GM23248 (cell line): ENCODE measurements at places on chromosomes 1 and 21. TPM values are rescaled to one million over a fixed set of nuclear protein-coding genes. Genes with fewer than 3 reads are reported as not detected.

GNG4 gene
- polyA plus RNA-seq = 1.2 and 1.6 TPM in 2 replicates

APH1A gene
- polyA plus RNA-seq = 32.4 and 32.6 TPM in 2 replicates

MPL gene
- polyA plus RNA-seq = not detected in 2 replicates

CASZ1 gene
- polyA plus RNA-seq = 0.11 and 0.46 TPM in 2 replicates

NSUN4 gene
- 11.4 and 14.9 TPM in 2 replicates for polyA plus RNA-seq

BCL10 gene
- 70.7 and 74.2 TPM in 2 replicates for polyA plus RNA-seq

MSH4 gene
- 0.14 TPM in 1 of 2 replicates, not detected in the other for polyA plus RNA-seq

KAZN gene
- 7.2 TPM in 2 replicates for polyA plus RNA-seq

DCDC2B gene
- 0.21 and 0.25 TPM in 2 replicates for polyA plus RNA-seq

FCRL6 gene
- polyA plus RNA-seq = not detected in 2 replicates

CD1B gene
- polyA plus RNA-seq = not detected in 2 replicates

TNFRSF14 gene
- 7.8 and 7.9 TPM in 2 replicates for polyA plus RNA-seq

CCDC190 gene
- not detected in 2 replicates for polyA plus RNA-seq

ZNF695 gene
- 1.1 and 2.0 TPM in 2 replicates for polyA plus RNA-seq
